Foreskin melanocyte (primary cell): ENCODE measurements at places on chromosomes 2 and 18.

- no peak for DNase-seq
Measured at GRCh38 chr2:51559026-51559425, 527.1 kb upstream of the NRXN1 start.

GRCh38 chr2:7976206-7976605 lies 705.6 kb upstream of the ID2 start:
- no peak for DNase-seq

DNA sequence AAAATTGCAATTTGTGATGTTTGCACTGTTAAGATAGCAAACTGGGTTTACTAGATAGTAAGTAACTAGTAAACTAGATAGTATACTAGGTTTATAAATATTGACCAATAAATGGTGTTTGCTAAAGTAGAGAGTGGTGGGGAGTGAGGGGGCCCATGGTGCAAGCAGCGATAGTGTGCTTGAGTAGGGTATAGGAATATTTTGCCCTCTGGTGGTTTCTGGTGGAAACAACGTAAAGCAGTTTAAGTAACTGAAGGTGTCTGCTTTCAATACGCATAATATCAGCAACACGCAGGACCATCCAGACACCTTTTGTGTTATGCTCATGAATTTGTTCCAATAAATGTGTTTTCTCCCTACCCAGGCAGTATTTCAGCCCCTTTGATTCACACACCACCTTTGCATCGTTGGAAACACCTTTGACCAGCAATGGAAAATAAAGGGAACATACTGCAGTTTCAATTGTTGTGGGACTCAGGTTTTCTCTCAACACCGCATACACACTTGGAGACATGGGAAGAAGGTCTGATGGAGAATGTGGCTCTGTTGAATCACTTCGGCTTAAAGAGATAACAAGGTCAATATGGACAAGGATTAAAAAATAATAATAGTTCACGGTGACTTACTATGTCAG lies 16.7 kb upstream of the STAT1 start:
- no peak for DNase-seq

- DNase-seq: no peak
Measured at GRCh38 chr2:131045286-131046027, 47.8 kb downstream of the FAM168B start.

DNA sequence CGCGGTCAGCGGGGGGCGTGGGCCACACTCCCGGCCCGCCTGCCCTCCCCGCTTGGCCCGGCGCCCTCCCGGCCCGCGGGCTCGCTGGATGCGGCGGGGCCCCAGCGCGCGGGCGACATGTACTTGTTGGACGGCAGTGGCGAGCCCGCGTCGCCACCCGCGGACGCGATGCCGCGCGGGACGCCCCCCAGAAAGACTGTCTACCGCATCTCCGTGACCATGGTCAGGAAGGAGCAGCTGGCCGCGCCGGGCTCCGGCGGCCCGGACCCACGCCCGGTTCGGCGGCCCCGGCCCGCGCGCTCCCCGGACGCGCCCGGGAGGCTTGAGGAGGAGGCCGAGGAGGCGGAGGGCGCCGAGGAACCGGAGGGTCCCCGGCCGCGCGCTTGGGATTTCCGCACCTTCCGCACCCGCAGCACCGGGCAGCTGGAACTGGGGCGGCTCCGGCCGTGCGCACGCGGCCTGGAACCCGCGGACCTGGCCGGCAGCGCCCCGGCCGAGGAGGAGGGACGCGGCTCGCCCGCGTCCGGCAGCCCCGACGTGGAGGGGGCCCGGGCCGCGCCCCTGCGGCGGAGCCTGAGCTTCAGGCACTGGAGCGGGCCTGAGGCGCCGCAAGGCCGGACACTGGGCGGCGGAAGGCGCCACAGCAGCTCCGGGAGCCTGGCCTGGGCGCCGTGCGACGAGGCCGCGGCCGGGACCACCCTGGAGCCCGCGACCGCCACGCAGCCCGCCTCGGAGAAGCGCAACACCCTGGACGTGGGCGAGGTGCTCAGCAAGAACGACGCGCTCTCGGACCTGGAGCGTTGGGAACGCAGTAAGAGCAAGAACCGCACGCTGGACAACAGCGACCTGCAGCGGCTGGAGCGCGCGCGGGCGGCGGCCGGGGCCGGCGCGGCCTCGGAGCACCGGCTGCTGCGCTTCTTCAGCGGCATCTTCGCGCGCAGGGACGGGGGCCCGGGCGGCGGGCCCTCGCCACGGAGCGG lies 176.4 kb downstream of the AGAP1 start:
- DNase-seq: peak; percentile 27

DNA sequence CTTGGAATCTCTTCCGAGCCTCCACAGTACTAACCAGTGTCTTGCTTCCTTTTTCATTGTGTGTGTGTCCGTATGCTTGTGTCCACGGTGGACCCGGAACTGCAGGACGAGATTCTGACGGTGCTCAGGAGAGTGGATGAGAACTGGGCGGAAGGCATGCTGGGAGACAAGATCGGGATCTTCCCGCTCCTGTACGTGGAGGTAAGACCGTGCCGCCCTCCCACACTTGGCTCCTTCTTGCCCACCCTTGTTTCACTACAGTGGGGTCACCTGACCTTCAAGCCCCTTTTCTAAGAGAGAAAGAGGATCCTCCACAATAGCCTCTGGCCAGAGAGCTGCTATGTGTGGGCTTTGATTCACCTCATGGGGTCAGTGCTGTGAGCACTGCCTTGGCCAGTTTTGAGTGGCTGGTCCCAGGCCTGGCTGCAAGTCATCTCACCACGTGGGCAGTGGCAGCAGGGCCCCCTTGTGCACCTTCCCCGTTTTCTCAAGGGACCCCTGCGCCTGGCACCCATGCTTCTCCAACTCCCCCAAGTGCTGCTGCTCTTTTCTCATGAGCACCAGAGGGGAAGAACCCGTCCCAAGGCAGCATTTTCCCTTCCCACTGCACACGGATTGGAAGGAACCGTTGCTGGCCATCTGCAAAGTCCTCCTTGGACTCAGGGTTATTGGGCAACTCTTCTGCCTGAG lies 242.1 kb downstream of the SEPTIN10 start:
- no peak for DNase-seq

- no peak for DNase-seq
Measured at GRCh38 chr2:209422191-209422754, 1.6 kb upstream of the MAP2 start.

DNA sequence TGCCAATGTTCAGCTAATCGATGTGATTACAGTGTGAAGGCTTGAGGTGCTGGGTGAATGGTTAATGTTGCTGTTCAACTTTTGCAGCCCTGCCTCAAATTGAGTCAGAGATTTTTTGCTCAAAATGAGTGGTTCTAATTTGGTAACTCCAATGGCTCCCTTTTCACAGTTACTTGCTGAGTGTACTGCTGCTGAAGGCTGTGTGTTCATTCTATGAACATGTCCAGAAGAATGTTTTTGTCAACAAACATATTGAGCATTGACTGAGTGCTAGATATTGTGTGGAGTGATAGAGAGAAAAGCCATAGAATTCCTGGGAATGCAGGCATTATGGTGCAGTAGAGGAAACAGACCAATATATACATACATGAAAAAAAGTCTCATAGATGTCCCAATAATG lies 39.0 kb upstream of the TCF4 start:
- no peak for DNase-seq

GRCh38 chr2:230537531-230537976 lies 121.6 kb downstream of the SP100 start:
- no peak for DNase-seq

DNA sequence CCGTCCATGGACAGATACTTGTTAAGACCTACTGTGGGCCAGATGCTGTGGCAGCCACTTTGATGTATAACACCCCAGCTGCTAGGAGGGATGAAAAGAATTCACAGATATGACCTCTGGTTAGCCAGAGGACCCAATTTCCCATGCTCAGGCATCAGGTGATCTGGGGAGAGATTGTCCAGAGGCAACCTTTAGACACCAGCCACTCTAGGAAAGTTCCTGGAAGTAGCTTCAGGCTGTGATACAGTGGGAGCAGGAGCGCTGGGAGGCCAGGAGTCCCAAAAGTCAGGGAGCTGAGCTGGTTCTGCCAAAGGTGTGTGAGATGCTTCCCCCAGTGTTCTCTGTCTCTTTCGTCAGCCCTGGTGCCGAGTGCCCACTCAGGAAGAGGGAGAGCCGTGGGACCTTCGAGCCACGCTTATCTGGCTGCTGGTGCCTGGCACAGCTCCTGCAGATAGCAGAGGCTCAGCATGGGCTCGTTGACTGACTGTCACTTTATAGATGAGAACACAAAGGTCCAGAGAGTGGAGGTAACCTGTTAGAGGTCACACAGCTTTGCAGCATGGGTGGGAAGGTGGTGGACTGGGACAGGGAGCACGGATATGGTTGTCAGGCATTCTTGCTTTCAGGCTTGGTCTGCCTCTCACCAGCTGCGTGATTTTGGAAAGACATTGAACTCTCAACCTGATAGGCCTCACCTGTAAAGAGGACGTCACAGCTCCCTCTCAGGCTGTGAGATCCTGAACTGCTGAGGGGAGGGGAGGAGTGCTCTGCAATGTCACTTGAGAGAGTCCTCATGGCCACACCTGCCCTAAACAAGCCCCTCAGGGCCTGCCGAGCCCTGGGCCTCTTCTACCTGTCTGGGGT lies 7.8 kb upstream of the RALB start:
- DNase-seq: no peak

GRCh38 chr2:54456612-54457322 lies 640 bp downstream of the SPTBN1 start:
- DNase-seq: no peak

GRCh38 chr2:226011716-226012450 lies 612.4 kb downstream of the NYAP2 start:
- no peak for DNase-seq

- DNase-seq: peak; percentile 99
Measured at GRCh38 chr2:254241-254640, 9.6 kb downstream of the SH3YL1 start.

- no peak for DNase-seq
Measured at GRCh38 chr2:47301277-47301618, 101.7 kb upstream of the MSH2 start.

- DNase-seq: no peak
Measured at GRCh38 chr2:127072970-127073369, 34.0 kb downstream of the BIN1 start.
